ENCODE measurements at places on chromosomes 13 and 19.

DNA sequence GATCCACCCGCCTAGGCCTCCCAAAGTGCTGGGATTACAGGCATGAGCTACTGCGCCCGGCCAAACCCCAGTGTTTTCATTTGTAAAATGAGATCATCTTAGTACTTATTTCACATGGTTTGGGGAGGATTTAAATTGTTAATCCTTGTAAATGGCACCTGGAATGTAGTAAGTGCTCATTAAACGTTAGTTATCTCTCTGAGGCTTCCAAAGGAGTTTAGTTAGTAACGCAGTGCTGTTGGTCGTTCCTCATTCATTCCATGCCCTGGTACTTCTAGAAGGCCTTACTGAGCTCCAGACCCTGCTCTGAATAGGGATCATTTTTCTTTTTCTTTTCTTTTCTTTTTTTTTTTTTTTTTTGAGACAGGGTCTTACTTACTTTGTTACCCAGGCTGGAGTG is 5.2 kb downstream of the CPT1C start:
- DNase-seq: no peak

DNA sequence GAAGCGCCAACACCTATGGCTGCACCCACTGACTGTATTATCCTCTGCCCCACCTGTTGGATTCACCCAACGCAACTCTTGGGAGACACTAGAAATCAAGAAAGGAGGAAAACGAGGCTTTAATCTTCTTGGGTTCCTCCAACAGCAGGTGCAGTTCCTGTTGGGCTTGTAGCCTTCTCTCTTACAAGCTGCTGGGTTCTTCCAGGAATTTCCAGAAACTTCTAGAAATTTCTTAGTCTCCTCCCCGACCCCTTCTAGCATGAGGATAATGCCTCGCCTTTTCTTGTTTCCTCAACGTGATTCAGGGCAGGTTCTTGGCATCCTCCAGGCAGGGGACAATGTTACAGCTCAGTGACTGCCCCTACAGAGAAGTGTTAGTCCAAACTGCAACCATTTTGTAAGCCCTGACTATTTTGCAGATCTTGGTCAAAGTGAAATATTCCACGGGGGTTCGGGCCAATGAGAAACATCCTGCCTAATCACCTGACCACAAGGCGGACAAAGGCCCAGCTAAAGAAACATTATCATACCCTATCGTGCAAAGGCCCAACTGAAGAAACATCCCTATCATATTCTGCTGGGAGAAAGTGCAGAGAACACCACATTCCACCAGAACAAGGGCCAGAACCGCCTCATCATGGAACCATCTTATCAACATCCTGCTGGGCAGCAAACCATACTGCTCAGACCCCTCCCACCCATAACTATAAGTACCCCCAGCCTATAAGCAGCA is 614 bp upstream of the PNMA8A start:
- DNase-seq: no peak

DNA sequence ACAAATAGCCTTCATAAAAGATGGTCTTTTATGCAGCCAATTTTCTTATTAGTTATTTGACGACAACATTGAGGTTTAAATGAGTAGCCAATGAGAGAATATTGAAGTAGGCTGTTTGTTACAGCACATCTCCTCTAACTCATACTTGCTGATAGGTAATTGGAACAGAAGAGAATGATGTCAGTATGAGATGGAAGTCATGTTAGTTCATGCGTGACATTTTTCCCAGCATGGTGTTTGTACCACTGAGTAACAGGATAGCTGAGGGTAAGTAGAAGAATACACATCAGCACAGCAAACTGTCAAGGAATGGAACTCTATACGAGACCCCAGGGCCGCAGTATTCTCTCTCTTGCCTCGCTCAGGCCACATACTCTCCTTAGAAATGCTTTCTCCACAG is 37.2 kb downstream of the COL4A2 start:
- DNase-seq: no peak

GRCh38 chr19:17116996-17117702 is 41.6 kb downstream of the MYO9B start:
- DNase-seq: no peak

DNA sequence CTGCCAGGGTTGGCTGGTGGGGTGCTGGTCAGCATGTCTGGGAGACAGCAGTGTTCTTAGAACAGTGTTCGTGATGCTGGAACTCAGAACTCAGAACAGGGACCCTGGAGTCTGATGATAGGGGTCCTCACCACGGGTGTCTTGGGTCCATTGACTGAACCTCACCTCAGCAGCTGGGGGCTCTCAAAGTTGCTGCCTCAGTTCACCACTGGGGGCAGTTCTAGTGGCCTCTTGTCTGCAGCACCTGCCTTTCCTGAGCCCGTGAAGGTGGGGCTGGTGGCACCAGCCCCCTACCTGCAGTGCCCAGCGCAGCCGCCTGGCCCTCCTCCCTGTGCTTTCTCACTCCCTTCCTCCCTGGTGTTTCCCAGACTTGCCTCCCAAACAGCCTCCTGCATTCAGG is 28.5 kb downstream of the SAFB start:
- DNase-seq: no peak

GRCh38 chr19:52987221-52987620 is 24.5 kb upstream of the ZNF816 start:
- peak; percentile 67 for DNase-seq

DNA sequence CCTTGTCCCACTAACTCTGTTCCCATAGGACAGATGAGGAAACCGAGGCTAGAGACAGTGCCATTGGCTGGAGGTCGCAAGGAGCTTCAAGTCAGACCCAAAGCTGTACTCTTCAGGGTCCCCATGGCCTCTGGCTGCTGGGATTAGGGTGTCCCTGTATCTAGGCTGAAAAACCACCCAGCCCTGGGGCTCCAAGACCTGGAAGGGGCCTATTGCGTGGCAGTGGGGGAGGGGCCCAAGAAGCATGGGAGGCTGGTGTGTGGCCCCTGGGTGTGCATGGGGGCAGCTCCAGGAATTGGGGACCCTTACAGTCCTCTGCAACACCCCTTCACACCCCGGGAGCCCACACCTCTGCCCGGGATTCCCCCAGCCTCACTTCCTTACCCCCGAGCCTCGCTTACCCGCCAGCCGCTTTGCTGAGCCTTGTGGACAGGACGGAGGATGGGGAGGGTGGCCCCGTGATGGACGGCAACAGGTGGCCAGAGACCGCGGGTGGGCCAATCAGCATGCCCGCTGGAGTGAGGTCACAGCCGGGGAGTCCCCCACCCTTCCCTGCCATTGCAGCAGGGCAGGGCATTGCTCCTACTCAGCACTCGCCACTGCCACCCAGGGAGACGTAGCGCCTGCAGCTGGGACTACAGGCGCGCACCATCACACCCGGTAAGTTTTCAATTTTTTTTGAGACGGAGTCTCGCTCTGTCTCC is at the start of gene JSRP1:
Gene JSRP1 (minus strand): TSS at position 436 of the 704 bp plus-strand sequence. CDS start 1,103 bp downstream, outside the sequence.
- DNase-seq: no peak

GRCh38 chr13:22107549-22107948 is 436.7 kb downstream of the FGF9 start:
- no peak for DNase-seq

- DNase-seq: no peak
Observed at GRCh38 chr19:42469311-42470235, 26.8 kb upstream of the CXCL17 start.

DNA sequence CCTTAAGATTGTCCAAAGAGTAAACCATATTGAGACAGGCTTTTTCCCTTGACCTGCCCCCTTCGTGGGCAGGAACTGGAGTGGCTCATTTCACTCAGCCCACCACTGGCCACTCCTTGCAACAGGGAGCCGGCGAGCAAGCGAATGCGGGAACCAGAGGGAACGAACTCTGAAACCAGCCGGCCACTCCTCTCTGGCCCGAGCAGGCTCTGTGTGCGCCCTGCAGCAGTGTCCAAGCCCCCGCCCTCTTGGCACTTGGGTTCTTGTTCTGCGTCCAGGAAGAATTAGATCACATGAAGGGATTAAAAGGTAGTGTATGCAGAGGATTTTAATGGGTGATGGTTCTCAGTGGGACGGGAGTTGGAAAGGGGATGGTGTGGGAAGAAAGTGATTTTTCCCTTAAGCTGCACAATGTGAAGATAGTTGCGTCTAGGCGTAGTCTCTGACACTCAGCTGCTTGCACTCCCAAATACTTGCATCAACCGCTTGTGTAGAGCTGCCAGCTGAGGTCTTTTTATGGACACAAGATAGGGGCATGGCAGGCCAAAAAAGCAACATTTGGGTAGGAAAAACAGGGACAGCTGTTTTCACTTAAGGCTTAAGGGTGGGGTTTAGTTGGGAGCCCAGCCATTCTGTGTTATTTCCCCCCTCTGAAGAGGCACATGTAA is 1209.7 kb upstream of the PCDH20 start:
- DNase-seq: no peak

- DNase-seq: no peak
Observed at GRCh38 chr13:23680845-23681669, 110.8 kb downstream of the TNFRSF19 start.

GRCh38 chr19:18112989-18113478 is 15.5 kb downstream of the MAST3 start:
- DNase-seq: peak; percentile 95

- DNase-seq: no peak
Observed at GRCh38 chr13:29840585-29840984, 9.8 kb downstream of the UBL3 start.

GRCh38 chr13:112456138-112457056 is 80.2 kb downstream of the SPACA7 start:
- no peak for DNase-seq

GRCh38 chr13:65834897-65835296 is 1395.2 kb downstream of the PCDH9 start:
- DNase-seq: no peak

GRCh38 chr13:33799950-33800592 is 17.9 kb upstream of the RFC3 start:
- DNase-seq: peak; percentile 52

DNA sequence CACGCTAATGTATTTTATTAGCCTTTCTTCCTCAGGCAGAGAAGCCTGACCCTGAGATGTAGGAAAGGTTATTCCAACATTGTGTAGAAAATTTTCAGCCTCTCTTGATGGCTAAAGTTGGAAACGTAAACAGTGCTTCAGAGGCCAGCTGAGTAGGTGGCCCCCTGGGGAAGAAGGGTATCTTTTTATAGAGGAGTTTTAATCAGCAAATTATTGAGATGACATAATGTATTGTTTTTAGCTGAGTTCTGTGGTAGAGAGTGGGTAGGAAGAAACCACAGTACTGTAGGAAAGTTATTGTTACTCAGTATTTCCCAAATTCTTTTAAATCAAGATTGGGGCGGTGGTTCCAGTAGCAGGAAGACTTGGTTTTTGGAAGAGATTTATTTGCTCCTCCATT is 268.8 kb downstream of the DLEU7 start:
- DNase-seq: no peak

- DNase-seq: peak; percentile 32
Observed at GRCh38 chr13:30153545-30154426, 153.6 kb downstream of the KATNAL1 start.

DNA sequence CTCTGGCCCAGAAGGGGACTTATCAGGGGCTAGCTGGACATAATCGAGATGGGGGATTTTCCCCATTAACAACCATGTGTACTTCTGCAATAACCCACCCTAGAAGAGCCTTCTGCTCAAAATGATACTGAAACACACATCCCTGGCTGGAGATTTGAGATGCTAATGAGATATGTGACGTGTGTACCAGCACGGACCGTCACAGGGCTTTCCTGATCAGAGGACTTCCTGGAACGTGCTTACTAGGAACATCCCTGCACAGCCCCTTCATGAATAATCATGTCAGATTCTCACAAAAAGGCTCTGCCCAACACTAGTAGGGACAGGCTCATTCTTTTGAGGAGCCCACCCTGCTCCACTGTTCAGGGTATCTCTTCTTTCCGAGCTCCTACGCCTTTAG is 6.5 kb upstream of the ERVV-1 start:
- DNase-seq: no peak

DNA sequence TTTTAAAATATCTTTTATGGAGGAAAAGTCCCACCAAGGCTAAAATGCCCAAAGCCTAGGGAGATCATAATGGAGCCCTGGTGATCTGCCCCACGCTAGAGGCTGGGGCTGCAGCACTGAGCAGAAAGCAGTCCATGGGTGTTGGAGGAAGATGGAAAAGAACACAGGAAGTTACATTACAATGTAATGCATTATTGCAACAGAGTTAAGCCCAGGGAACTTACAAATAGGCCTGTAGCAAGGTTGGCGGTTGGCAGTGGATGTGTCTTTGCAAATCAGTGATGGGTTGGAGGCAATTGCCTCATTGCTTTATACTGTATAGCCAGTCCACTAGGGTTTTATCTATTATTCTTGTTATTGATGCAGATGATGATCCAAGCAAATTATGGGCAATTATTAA is 399.9 kb downstream of the NDFIP2 start:
- no peak for DNase-seq

DNA sequence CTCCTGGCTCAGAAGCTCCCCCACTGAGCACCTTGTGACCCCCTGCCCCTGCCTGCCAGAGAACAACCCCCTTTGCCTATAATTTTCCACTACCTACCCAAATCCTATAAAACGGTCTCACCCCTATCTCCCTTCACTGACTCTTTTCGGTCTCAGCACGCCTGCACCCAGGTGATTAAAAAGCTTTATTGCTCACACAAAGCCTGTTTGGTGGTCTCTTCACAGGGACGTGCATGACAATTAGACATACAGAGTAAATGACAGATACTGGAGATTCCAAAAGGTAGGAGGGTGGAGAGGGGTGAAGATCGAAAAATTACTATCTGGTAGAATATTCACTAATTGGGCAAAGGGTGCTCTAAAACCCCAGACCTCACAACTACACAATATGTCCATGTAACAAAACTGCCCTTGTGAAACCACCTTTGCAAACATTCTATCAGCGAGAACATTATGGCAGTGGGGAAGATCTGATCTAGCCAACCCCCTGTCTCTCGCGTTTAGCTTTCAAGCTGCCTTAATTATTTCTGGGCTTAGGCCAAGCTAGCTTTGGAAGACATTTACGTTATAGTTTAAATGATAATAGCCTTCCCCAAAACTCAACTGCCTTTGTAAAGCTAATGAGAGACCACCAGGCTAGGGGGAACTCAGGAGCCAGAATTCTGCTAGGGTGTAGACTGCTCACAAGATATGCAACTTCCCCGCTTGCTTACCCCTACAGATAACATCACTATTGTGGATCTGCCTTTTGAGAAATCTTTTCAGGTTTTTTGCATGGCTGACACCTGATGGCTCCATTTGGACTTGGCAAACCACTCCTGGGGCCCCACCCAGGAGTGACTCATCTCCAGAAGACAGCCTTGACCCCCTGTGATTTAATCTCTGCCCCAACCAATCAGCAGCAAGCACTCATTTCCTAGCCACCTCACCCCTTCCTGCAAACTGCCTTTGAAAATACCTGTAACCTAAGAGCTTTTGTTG is 1534.0 kb upstream of the SPRY2 start:
- no peak for DNase-seq

- DNase-seq: no peak
Observed at GRCh38 chr13:36553491-36553890, 120.3 kb upstream of the SERTM1 start.

DNA sequence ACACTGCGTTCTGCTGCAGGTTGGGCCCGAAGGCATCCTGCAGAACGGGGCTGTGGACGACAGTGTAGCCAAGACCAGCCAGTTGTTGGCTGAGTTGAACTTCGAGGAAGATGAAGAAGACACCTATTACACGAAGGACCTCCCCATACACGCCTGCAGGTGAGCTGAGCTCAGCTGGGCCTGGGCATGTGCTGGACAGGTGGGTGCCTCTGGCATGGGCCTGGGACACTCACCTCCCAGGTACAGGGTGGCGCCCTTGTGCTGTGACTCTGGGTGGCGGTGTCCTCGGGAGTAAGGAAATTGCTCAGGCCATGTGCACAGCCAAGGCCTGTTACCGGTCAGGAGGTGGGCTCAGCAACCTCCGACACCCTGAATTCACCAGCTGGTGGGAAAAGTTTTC is 14.2 kb downstream of the UPF1 start:
- no peak for DNase-seq
